ENCODE measurements at places on chromosomes 6 and 20.
A peak's percentile ranks its signal among the peaks of the same experiment; 100 is the strongest.

GRCh38 chr20:11338496-11339306 is 579.0 kb upstream of the BTBD3 start:
- DNase-seq: no peak

- DNase-seq: no peak
These were observed 295.6 kb downstream of the ZFAND3 start for GRCh38 chr6:38114976-38115625.

GRCh38 chr6:124389127-124389526 is 573.1 kb upstream of the RNF217 start:
- no peak for DNase-seq

GRCh38 chr6:128158496-128158895 is 257.6 kb upstream of the THEMIS start:
- no peak for DNase-seq

DNA sequence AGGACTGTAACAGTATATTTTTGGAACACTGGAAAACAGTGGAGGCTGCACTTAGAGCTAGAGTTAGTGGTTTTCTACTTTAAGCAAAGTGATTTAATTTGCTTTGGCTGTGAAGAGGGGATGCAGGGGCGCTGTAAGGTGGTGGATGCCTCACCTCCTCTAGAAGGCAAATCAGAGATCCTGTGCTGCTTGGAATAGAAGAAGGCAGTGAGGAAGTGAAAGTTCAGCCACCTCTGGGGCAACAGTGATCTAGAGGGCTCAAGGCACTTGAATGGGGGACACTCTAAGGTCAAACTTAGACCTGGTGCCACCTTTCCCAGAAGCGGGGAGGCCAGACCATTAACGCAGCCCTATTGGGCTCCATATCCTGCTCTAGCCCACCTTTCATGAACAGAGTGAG is 19.0 kb upstream of the SNRPB2 start:
- DNase-seq: no peak

- no peak for DNase-seq
These were observed 6.1 kb downstream of the SOBP start for GRCh38 chr6:107495971-107496370.

DNA sequence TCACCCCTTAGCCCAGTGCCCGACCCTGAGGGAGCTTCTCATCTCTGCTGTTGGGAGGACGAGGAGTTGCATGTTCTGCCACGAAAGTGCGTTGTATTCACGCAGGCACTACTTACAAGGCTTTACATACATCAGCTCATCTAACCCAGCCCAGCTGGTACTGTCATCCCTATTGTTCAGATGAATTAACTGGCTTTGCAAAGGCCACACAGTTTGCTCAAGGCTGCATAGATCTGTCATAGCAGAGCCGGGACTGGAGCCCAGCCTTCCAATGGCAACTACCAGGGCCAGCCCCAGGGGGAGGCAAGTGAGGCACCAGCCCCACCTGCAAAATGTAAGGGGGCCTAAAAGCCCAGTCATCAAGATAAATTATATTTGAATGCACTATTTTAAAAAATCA is 257.6 kb downstream of the NFATC2 start:
- DNase-seq: no peak

DNA sequence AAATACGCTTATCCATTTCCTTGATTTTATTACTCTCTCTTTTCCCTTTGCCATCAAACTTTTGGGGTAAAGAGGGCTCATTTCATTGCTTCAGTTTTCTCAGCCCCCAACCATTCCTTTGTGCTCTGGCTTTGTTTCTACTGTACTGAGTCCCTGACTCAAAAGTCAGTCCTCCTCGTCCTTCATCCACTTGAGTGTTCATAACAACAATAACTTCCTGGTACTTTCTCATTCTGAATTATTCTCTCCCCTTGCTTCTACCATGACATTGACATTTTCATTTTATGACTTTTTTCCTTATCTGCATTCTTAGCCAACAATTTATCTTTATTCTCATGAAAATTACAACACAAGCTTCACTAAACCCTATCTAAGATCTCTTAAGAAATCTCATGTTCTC is 911 bp downstream of the ENPP3 start:
- DNase-seq: no peak

DNA sequence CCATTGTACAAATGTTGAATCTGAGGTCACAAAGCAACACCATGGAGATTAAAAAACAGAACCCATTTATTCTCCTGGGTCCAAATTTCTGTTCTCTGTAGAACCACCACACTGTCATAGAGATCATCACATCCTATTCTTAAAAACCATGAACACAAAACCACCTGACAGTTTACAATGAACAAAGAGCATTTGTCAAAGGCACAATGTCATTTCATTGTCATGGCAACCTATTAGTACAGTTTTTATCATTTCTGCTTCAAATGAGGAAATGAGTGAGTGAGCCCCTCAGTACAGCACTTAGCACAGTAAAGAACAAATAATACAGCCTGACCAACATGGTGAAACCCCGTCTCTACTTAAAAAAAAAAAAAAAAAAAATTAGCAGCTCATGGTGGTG is 23.1 kb upstream of the LAMP5 start:
- no peak for DNase-seq

- no peak for DNase-seq
These were observed 178.4 kb downstream of the MTHFD1L start for GRCh38 chr6:151043944-151044343.

DNA sequence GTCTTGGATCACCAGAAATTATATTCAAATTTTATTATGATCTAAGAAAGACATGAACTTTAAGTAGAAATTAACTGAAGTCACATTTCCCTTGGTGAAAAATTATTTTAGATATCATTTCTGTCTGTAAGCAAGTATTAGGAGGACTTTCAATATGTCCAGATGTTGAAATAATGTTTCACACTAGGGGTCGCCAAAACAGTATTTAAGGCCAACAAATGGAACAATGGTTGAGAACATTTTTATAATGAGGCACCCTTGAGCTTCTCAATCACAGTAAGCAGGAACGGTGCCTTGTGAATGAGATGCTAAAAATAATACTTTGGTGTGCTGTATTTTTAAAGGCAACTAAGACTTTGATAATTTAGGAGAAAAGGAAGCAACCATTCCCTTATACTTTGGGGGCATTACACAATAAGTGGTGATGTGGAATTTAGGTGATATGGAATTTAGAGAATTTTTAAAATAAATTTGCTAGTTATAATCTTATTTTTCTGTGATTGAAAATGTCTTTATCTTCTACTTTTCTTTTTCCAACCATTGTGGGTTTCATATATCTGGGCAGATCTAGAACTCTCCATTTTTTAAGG is 9.6 kb upstream of the SF3B5 start:
- DNase-seq: peak; percentile 21

GRCh38 chr6:33740204-33740608 is 6.5 kb downstream of the IP6K3 start:
- DNase-seq: no peak

- no peak for DNase-seq
These were observed 25.5 kb upstream of the WFDC2 start for GRCh38 chr20:45444050-45444449.

DNA sequence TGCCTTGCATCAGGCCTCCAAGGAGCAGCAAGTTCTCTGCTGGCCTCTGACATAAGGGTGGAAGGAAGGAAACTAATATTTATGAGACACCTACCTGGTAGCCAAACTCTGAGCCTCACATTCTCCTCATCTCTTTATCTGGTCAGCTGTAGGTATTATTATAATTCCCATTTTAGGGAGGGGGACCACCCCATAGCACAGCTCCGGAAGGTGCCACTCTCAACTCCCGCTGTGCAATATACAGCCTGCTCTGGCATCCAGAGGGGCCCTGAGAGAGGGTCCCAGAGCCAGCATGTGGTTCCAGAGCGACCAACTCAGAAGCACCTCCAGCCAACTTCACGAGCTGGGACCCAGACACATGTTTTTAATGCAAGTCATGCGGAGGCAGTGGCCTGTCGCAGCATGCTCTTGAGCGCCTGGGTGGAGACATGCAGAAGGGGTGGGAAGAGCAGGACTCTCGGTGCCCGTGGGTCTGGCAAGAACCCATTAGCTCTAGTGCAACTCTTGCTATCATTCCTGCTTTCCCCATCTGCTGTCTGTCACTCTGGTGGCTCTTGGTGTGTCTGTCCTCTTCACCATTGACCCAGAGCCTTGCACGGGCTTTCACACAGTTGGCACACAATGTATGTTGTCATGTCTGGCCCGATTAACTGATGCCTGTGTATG is 15.0 kb upstream of the MYMX start:
- no peak for DNase-seq

- no peak for DNase-seq
These were observed 1.3 kb upstream of the MUCL3 start for GRCh38 chr6:30939473-30939872.

DNA sequence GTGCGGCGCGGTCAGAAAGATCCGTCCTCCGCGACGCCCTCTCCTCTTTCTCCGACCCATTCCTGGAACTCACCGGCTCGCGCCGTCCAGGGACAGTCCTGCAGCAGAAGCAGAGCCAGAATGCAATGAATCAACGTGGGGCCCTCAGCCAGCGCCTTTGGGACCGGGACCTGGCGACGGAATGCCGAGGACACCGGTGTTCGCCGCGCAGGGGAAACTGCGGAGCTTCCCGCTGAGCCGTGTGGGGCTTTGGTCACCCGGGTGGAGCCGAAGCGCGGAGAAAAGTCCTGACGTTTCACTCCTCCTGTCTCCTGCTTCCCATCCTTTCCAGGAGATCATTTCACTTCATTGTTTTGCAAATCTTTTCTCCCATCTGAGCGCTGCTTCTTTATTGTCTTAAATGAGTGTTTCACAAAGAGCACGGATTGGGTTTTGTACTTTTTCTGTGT is 26.5 kb downstream of the ULBP1 start:
- DNase-seq: no peak

DNA sequence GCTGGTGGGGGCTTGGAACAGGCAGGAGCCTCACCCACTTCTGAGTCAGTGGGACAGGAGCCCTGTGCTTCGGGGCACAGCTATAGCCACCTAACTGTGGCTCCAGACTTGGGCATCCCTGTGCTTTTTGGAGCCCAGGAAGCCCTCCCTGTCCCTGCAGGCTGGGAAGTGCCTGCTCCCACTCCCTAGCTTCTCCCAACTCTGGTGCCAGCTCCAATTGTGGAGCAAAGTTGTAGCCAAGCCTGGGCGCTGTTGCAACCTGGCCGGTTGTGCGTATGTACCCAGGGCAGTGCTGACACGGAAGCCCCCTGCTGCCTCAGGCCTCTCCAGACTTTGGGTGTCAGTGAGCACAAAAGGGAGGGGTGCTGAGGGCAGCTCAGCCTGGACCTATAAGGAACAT is 601.7 kb upstream of the GJE1 start:
- DNase-seq: no peak

DNA sequence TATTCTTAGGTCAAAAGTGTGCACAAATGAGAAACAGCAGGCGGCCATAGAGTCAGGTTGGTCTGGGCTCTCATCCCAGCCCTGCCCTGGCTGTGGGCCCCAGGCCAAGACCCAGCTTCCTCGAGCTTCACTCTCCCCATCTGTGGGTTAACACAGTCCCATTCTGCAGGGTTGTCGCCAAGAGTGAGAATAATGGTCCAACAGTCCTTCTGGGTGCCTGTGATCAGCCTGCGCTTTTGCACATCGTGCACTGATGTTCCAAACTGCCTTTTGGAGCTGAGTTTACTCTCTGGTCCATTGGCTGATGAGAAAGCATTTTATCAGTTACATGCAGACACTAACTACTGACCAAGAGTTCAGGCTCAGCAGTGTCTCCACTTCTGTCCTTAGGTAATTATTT is 82.6 kb downstream of the INSM1 start:
- DNase-seq: no peak

DNA sequence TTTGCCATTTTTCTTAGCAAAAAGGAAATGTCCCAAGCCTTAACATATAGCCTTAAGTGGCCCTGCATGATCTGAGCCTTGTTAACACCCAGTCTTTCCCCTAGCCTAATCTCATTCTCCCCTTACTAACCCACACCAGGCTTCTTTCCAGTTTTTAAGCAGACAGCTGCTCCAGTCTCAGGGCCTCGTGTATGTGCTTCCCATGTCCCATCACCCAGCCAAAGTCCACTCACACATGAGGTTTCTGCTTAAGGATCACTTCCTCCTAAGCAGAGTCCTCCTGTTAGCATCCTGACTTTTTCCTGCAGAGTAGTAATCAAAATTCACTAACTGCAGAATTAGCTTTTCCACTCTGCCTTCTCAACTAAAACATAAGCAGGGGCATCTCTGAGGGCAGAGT is 96.1 kb downstream of the SMLR1 start:
- DNase-seq: no peak

- no peak for DNase-seq
These were observed 74.4 kb downstream of the PKHD1 start for GRCh38 chr6:52013035-52013434.

DNA sequence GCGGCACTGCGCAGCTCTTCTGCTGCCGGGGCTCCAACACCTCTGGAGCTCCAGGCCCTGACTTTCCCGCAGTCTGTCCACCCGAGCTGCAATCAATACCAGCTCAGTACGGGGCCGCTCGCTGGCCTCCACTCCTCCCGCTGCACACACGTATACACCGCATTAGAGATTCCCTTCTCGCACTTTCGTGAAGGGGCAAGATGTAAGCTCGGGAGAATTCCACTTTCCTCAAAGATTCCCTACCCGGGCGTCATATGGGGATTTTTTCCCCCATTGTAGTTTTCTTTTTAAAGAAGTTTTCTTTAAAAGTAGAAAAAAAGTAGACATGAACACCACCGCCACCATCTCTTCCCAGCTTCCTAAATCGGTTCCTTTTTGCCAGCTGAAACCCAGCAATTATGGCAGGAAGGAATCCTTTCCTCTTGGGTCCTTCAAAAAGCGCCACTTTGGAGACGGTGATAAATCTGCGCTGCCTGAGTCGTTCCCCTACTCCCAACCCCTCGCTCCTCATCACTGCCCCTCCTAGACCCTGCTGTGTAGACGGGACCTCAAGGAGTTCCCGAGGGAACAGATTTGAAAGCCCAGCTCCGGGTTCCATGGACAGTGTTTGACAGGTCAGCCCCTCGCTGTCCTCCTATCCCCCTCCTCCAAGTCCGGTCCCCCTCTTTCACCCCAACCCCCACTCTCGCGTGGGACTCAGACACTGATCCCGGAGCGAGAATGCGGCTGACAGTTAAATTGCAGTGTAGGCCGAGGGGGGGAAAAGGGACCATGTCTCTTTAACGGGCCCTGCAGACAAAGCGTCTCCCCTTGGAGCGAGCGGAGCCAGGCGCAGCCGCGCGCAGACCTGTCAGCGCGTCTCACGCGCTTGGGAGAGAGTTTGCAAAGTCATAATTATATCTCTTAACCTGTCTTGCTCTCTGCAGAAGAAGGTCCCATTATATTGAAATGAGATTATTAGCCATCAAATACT is 39.5 kb downstream of the NCR2 start:
- no peak for DNase-seq

- DNase-seq: peak; percentile 47
These were observed 909 bp downstream of the CPNE1 start for GRCh38 chr20:35663516-35664465.

GRCh38 chr6:167409694-167410093 is 84.8 kb downstream of the TTLL2 start:
- no peak for DNase-seq

DNA sequence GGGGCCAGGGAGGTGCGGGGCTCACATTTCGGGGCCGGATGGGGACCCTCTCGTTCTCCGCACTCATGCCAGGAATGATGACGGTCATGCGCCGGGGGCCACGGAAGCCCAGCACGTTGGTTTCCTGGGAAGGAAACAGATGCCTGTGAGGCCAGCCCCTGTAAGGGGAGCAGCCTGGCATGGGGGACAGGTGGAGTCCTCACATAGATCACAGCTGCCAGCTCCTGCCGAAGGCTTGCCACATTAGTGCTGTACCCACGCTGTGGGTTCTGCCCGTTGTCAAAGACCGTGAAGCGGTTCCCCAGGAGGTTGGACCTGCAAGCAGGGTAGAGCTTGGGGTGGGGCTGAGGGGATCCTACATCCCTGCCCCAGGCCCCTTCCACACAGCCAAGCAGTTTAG is 6.7 kb upstream of the TEAD3 start:
- no peak for DNase-seq

GRCh38 chr6:37459981-37460800 is 27.2 kb downstream of the CMTR1 start:
- no peak for DNase-seq
